Smooth muscle cell of trachea (primary cell): ENCODE measurements at places on chromosomes 7 and 10. TPM values are rescaled to one million over a fixed set of nuclear protein-coding genes. Genes with fewer than 3 reads are reported as not detected.

The FGFBP3 gene
- 0.44 and 0.50 TPM in 2 replicates for total RNA-seq

The NUTM2D gene
- 2.2 and 4.1 TPM in 2 replicates for total RNA-seq

The SLC13A1 gene
- not detected in 2 replicates for total RNA-seq

The LIPK gene
- not detected in 2 replicates for total RNA-seq

The CFAP46 gene
- 0.50 and 1.5 TPM in 2 replicates for total RNA-seq

The CHPF2 gene
- 71.4 and 127 TPM in 2 replicates for total RNA-seq

The CD36 gene
- total RNA-seq: 2.5 and 10.1 TPM in 2 replicates

The CPA2 gene
- total RNA-seq: not detected in 2 replicates

The VDAC2 gene
- 121 and 179 TPM in 2 replicates for total RNA-seq

The RPEL1 gene
- total RNA-seq: under 0.01 and 0.15 TPM in 2 replicates

The SYT15B gene
- not detected in 2 replicates for total RNA-seq

The SPAG6 gene
- 0.15 and 0.17 TPM in 2 replicates for total RNA-seq

The LIPN gene
- not detected in 2 replicates for total RNA-seq

The LRRTM3 gene
- not detected in 2 replicates for total RNA-seq

The TFR2 gene
- 0.33 TPM in 1 of 2 replicates, not detected in the other for total RNA-seq

The DNAJC12 gene
- total RNA-seq: 2.0 and 2.5 TPM in 2 replicates

The CLRN3 gene
- not detected in 2 replicates for total RNA-seq

The ZP3 gene
- 0.87 and 7.1 TPM in 2 replicates for total RNA-seq

The PTPN20 gene
- total RNA-seq: 0.33 and 0.73 TPM in 2 replicates

The DPYSL4 gene
- total RNA-seq: 1.3 and 4.2 TPM in 2 replicates

The OR9A2 gene
- total RNA-seq: not detected in 2 replicates

The CC2D2B gene
- total RNA-seq: under 0.01 TPM in 1 of 2 replicates, not detected in the other

The TSC22D4 gene
- 24.9 and 35.6 TPM in 2 replicates for total RNA-seq

The ZNF853 gene
- total RNA-seq: 0.15 and 1.5 TPM in 2 replicates

The TMEM225B gene
- 0.29 and 0.50 TPM in 2 replicates for total RNA-seq

The GIMAP5 gene
- total RNA-seq: not detected in 2 replicates

The ACSM6 gene
- not detected in 2 replicates for total RNA-seq

The CDC14C gene
- total RNA-seq: 0.15 and 0.17 TPM in 2 replicates

The PLAU gene
- total RNA-seq: 67.8 and 114 TPM in 2 replicates

The SEMA3A gene
- total RNA-seq: 80.4 and 117 TPM in 2 replicates

The DNAAF5 gene
- 20.2 and 23.2 TPM in 2 replicates for total RNA-seq

The OPN1SW gene
- total RNA-seq: not detected in 2 replicates

The PRR15 gene
- not detected in 2 replicates for total RNA-seq

The PKD1L1 gene
- total RNA-seq: 0.17 TPM in 1 of 2 replicates, not detected in the other

The FZD1 gene
- total RNA-seq: 29.8 and 33.2 TPM in 2 replicates

The MKX gene
- total RNA-seq: 0.83 TPM in 1 of 2 replicates, not detected in the other

The PPA1 gene
- 248 and 281 TPM in 2 replicates for total RNA-seq

The DLG5 gene
- 46.1 and 75.8 TPM in 2 replicates for total RNA-seq

The AEBP1 gene
- 132 and 145 TPM in 2 replicates for total RNA-seq

The ACTL6B gene
- not detected in 2 replicates for total RNA-seq

The LIPM gene
- not detected in 2 replicates for total RNA-seq

The IKZF1 gene
- total RNA-seq: not detected in 2 replicates

The SUGCT gene
- total RNA-seq: 8.9 and 12.6 TPM in 2 replicates

The SPDYE2 gene
- total RNA-seq: not detected in 2 replicates

The HOXA7 gene
- total RNA-seq: not detected in 2 replicates

The OR2A12 gene
- not detected in 2 replicates for total RNA-seq

The CLCN1 gene
- not detected in 2 replicates for total RNA-seq

The PRKRIP1 gene
- 16.7 and 19.3 TPM in 2 replicates for total RNA-seq

The POM121L12 gene
- not detected in 2 replicates for total RNA-seq

The ICA1 gene
- 0.33 and 0.44 TPM in 2 replicates for total RNA-seq

The HHEX gene
- total RNA-seq: 8.7 and 8.8 TPM in 2 replicates

The OR2A42 gene
- total RNA-seq: 0.15 TPM in 1 of 2 replicates, not detected in the other

The OR6B1 gene
- not detected in 2 replicates for total RNA-seq

The EFCAB10 gene
- not detected in 2 replicates for total RNA-seq

The RELN gene
- 4.7 and 6.0 TPM in 2 replicates for total RNA-seq

The LRIT1 gene
- not detected in 2 replicates for total RNA-seq
